ENCODE measurements at places on chromosomes 6 and 20.
A peak's percentile ranks its signal among the peaks of the same experiment; 100 is the strongest.

- DNase-seq: no peak
Measured at GRCh38 chr6:73702444-73702843, 6.4 kb downstream of the CD109 start.

GRCh38 chr6:89254569-89254968 lies 37.4 kb upstream of the GABRR1 start:
- no peak for DNase-seq

DNA sequence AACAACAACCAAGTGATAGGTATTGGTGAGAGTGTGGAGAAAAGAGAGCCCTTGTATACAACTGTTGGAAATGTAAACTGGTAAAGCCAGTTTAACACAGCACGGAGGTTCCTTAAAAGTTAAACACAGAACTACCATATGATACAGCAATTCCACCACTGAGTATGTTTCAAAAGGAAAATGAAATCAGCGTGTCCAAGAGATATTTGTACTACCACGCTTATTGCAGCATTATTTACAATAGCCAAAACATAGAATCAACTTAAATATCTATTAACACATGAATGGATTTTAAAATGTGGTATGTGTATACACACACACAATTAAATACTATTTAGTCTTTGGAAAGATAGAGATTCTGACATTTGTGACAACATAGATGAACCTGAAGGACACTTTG lies 1.1 kb downstream of the PTCHD4 start:
- no peak for DNase-seq

GRCh38 chr6:113184291-113184690 lies 672.9 kb upstream of the MARCKS start:
- DNase-seq: no peak

DNA sequence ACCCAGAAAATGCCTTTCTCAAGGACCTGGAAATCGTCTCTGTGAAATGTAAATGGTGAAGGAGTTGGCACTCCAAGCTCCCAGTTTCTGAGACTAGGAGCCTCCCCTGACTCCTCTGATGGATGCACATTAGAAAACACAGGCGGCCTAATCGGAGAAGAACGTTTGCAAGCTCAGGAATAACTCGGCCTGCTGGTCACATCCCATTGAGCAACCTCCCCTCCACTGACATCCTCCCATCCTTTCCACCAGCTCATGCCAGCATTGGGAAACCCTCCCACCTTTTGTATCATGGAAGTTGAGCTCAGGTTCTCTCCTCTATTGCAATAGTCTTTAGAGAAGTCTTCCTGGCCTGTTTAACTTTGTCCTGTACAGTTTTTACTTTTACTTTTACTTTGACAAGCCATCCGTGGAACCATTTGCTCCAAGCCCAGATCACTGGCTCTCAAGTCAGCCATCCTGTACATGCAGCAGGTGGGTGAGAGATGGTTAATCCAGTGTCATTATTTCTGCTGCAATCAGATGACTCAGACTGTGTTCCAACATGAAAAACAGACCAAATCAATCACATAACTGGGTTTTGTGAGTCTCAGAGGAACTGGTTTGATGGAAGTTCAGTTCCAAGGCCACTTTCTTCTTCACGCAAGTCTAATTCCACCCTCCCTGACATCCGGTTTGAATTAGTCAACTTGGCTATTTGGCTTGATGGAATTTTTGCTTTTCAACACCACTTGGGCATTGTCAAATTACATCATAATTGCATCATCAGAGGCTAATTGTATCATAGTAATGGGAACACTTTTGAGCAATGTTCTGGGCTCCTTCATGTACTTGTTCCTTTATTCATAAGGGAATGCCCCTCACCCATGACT lies 619.4 kb upstream of the CDH4 start:
- no peak for DNase-seq

- no peak for DNase-seq
Measured at GRCh38 chr6:8065519-8065911, 1.3 kb upstream of the BLOC1S5 start.

DNA sequence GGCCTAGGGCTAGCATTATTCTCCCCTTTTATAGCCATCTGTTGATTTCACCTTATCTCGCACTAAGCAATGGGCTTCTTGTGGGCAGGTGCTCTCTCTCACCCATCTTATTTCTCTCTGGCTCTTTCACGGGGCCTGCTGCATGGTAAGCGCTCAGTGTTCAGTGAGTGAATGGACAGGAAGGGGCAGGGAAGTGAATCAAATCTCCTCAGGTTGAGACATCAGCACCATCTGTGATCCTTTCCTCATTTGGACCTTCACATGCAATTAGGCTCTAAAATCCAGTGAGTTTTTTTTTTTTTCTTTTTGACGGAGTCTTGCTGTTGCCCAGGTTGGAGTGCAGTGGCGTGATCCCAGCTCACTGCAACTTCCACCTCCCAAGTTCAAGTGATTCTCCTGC lies 76.5 kb upstream of the EZR start:
- DNase-seq: no peak

- DNase-seq: no peak
Measured at GRCh38 chr6:84842525-84843166, 78.2 kb upstream of the TBX18 start.

GRCh38 chr20:22285555-22285954 lies 298.8 kb downstream of the FOXA2 start:
- no peak for DNase-seq

GRCh38 chr6:3458706-3459421 lies 2.0 kb upstream of the SLC22A23 start:
- DNase-seq: no peak

- DNase-seq: no peak
Measured at GRCh38 chr6:160730911-160731310, 28.9 kb downstream of the PLG start.

- DNase-seq: no peak
Measured at GRCh38 chr6:57117796-57118195, 27.8 kb downstream of the ZNF451 start.

- no peak for DNase-seq
Measured at GRCh38 chr20:63137851-63138415, 78.0 kb downstream of the YTHDF1 start.

GRCh38 chr20:2125474-2126112 lies 24.0 kb downstream of the STK35 start:
- no peak for DNase-seq

- no peak for DNase-seq
Measured at GRCh38 chr6:166629628-166630027, 2.6 kb upstream of the RPS6KA2 start.

- DNase-seq: peak; percentile 52
Measured at GRCh38 chr6:89371849-89372505, 19.5 kb upstream of the UBE2J1 start.

GRCh38 chr6:36135053-36135731 lies 4.9 kb downstream of the MAPK13 start:
- no peak for DNase-seq

DNA sequence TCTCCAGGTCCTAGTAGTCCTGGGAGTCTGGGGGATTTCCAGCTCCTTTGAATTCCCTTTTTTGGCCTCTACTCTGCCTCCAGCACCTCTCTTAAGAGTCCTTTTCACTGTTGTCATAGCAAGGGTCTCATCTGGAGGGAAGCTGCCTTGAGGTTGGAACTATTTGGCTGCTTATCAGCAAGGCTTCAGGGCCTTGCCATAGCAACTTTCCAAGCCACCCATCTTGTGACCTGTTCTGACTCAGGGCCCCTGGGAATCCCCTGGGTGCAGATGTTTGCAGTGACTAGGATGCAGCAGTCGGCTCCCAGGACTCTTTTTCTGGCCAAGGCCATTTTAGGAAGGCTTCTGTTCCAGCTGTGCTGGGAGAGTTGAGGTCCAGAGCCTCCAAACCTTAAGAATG lies 12.4 kb downstream of the PKIG start:
- no peak for DNase-seq

DNA sequence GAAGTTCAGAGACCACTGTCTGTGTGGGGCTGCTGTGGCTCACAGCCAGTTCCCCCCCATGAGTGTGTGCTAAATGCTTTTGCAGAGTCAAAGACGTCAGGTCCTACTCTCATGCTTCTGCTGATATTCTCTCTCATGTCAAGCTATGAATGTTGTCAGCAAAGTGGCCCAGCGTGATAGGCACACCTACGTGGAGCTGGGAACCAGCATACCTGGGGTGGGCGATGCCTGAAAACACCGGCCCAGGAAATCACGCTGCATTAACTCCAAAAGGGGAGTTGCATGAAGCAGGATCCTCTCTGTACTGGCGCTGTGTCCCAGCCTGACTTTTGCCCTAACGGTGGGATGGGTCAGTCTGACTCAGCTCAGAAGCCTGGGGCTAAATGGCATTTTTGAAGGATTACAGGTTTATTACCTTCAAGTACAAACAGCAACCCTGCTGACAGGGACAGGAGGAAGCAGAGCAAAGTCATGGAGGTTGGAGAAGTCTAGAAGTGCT lies 9.0 kb upstream of the MRPS10 start:
- no peak for DNase-seq

DNA sequence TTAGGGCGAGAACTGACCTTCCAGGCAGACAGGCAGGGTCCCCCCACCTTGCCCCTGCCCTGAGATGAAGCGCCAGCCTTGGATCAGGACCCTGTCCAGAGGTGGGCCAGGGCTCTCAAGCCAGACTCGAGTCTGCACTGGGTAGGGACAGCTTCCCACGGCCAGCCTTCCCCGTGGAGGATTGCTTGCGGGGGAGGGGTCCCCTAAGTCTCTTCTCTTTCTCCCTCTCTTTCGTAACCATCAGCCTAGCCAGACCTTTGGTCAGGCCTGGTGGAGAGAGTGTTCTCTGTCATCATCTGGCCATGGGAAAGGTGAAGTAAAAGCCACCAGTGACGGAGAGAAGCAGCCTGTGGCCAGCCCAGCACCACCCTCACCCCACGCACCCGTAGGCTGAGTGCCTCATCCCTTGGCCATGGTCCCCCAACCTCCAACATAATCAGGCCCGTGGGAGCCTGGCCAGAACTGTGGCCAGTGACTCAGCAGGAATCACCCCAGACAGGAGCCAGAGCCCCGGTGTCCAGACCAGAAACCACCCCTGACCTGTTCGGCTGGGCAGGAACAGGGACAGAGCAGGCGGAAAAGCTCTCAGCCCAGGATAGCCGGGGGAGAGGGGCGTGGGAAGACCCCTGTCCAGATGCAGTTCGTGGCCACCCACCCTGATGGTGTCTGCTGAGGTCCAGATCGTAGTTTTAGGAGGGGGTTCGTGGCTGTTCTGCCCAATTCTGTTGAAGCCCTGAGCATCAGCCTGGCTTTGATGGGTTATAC lies 47.1 kb downstream of the SNAI1 start:
- DNase-seq: no peak

DNA sequence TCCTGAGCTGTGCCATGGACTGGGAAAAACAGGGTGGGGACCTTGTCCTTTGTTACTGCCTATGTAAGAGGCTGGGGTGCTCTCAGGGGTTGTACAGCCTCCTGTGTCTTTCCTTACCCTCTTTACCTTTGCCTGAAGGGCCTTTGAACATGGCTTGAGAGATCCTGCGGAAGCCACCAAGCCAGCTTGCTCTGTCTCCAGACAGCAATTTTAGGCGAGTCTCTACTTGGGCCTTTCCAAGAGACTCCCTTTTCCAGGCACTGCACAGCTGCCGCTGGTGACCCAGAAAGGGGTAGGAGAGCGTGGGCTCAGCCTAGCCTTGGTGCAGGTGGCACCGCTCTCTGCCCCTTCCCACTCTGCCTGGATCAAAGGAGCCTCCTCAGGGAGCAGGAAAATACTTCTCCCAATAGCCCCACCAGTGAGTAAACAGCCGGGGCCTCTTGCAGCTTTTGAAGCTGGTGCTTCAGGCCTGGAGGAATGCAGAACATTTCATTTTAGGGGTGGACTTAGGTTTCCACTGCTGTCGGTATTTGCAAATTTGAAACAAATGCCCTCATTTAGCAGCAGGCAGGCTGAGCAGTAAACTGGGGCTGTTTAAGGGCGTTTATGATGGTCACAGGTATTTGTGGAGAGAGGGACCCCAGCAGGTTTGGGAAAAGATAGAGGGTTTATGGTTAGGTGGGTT lies 13.9 kb downstream of the PTK7 start:
- DNase-seq: no peak

DNA sequence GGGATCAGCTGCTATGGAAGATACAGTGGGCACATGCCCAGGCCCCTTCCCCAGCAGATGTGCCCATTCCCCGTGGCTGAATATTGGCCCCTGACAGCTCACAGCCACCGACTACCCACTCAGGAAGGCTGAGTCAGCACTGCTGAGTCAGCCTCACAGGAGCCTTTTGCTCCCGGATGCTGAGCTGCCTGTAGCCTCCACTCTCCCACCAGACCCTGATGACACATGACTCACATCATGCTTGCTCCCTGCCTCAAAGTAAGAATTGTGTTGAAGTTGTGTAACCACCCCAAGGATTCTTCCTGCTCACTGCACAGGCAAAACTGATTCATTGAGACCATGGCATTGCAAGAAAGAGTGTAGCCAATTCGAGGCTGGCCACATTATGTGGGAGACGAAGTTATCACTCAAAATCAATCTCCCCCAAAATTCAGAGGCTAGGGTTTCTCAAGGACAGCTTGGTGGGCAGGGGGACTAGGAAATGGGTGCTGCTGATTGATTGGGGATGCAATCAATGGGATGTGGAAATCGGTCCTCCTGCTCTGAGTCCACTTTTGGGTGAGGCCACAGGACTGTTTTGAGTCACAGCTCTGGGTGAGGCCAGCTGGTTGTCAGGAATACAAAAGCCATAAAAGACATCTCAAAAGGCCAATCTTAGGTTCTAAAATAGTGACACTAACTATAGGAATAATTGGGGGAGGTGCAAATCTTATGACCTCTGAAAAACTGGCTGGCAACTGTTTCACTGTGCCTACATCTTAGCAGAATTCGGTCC lies 556.6 kb upstream of the CDH4 start:
- no peak for DNase-seq

GRCh38 chr6:38583523-38583922 lies 56.2 kb downstream of the BTBD9 start:
- DNase-seq: no peak

- DNase-seq: no peak
Measured at GRCh38 chr6:13769655-13770053, 44.7 kb downstream of the MCUR1 start.

- DNase-seq: no peak
Measured at GRCh38 chr20:42295592-42295991, 677.4 kb upstream of the CHD6 start.

DNA sequence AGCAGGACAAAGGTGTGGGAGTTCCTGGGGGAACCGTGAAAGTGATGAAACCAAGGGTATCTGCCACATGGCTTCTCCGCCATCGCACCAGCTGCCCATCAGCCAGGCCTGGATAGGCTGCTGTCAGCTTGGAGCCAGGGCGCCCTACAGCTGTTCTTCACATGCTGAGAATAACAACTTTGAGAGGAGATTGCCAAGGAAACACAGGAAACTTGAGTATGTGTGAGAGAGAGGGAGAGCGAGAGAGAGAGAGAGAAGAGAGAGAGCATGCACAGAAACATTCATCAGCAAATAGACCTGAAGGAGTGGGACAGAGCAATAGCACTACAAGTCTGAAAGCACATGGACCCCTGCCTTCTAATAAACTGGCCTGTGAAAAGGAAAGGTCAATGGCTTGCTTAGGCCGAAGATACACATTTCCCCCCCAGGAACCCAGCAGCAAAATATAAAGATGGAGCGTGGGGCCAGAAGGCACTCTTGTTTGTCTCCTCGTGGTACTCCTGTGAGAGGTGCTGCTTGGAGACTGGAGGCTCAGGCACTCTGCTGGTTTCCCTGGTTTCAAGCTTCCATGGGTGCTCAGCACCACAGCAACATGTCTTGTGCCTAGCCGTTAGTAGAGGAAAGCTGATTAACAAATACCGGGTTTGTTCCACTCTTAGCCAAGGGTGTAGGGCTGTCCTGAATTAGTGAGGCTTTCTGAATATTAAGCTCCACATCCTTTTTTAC lies 53.0 kb downstream of the SNAP25 start:
- no peak for DNase-seq

- DNase-seq: no peak
Measured at GRCh38 chr20:44956410-44956809, 3.8 kb downstream of the TOMM34 start.
